Memory B cell (primary cell): ENCODE measurements at places on chromosomes 1 and 21.

GRCh38 chr1:112307930-112308591 lies 88.0 kb upstream of the CTTNBP2NL start:
- no peak for DNase-seq

- no peak for DNase-seq
Measured at GRCh38 chr1:156922986-156923669, 2.7 kb downstream of the LRRC71 start.

DNA sequence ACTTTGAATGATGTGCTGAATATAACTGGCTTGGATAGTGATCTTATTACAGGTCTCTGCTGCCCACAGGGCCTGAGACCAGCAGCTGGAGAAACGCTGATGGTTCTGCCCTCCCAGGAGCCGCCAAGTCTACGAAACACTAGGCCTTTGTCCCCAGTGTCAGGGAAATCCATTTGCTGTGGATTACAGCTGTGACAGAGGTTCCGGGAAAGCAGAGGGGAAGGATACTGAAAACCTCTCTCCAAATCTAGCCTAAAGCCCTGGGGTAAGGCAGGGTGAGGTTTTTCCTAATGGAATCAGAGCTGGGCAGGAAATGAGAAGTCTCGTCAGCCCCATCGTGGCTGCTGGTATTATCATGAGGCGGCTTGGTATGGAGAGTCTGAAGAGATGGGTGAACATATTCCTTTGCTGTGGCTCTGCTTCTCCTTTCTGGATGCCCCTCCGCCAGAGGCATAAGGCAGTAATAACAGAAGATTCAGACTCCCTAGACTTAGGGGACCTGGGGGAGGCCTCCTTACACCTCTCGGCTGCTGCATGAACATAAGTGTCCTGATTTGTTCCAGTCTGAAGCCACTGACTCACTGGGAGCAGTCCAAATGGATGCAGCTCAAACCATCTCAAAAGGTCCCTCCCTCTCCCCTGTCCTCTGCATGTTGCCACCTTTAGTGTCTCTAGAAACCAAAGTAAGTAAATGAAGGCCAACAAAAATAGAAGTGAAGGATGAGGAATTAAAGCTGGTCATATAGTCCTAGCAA lies 48.1 kb downstream of the PHC2 start:
- DNase-seq, result no peak

- DNase-seq, result no peak
Measured at GRCh38 chr21:17931080-17931479, 111.9 kb upstream of the C21orf91 start.

GRCh38 chr1:210246447-210246846 lies 13.9 kb downstream of the SERTAD4 start:
- no peak for DNase-seq

GRCh38 chr1:228786361-228787129 lies 51.3 kb downstream of the RHOU start:
- DNase-seq, result no peak

- DNase-seq, result no peak
Measured at GRCh38 chr1:4957027-4957426, 302.6 kb downstream of the AJAP1 start.

DNA sequence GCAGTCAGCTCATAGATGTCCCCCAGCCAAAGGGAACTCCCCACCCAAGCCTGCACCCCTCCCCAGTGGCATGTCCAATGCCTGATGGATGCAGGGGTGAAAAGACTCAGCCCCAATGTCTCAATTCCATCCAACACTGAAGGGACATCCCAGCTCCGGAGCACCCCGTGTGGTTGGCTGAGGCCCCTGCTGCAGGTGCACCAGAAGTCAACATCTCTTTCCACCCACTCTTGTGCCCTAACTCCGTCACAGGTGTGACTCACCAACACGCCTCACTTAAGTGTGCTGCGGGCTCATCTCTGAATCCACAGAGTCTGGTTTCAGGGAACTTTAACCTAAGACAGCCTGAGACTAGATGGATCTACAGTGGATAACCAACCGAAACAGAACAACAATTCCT lies 40.9 kb upstream of the ZBTB18 start:
- no peak for DNase-seq

DNA sequence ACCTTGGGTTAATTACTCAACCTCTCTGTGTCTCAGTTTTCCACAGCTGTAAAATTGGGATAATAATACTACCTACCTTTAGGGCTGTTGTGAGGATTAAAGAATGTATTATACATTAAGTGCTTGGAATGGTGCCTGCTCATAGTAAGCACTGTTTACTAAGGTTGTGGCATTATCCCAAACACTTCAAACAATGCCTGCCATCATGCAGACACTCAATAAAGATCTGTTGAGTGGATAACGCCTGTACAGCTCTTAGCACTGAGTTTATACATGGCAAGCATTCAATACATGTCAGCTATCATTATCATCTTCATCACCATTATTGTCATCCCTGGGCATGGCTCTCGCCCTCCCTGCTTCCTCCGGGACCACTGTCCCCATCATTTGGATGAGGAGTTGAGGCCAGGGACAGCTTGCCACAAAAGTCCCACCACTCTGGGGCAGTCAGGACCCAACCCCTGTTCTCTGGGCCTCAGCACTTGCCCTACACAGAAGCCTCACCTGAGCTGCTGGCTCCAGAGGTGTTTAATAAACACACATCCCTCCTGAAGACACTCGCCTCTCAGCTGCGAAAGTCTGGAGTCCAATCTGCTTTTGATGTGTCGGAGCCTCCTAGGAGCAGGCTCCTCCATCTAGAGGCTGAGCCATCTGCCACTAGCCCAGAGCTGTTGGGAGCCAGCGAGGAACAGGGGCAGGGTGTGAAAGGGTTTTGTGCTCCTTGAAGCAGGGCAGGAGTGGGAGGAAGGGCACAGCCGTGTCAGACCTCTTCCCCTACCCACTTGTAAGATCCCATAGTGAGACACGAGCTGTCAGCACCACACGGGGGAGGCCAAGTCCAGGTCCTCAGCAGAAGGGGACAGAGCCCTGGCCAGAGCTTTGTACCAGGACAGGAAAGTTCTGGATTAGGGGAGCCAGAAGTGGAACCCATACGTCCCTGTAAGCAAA lies 80.9 kb upstream of the ZC3H12A start:
- no peak for DNase-seq

DNA sequence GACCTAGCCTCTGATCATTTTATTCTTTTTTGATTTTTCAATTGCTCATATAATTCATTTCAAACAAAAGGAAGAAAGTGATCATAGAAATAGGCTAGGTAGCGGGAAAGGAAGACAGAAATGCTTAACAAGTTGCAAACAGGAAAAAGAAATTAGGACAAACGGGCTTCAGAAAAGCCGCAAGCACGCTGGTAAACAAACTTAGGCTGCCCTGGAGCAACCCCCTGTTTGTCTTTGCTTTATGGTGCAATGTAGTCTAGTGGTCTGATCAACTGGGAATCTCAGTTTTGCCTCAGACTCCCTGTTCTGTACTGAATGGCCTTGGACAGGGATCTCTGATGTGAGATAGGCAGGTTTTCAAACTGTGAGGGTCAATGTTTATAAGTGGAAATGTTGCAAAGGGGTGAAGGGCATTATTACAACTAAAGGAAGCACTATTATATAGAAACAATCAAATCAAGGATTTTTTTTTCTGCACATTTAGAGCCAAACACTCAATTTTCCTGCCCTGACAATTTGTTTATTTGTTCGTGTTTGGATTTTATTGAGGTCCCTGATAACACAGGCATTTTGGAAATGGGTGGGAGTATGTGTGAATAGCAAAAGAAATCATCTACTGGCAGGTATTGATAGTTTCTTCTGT lies 146.8 kb upstream of the NRIP1 start:
- DNase-seq, result no peak

- no peak for DNase-seq
Measured at GRCh38 chr1:39080831-39081270, 54.7 kb downstream of the NDUFS5 start.

GRCh38 chr1:16189003-16189402 lies 23.4 kb downstream of the ARHGEF19 start:
- no peak for DNase-seq

- DNase-seq, result no peak
Measured at GRCh38 chr1:150161747-150162581, 12.2 kb downstream of the PLEKHO1 start.

DNA sequence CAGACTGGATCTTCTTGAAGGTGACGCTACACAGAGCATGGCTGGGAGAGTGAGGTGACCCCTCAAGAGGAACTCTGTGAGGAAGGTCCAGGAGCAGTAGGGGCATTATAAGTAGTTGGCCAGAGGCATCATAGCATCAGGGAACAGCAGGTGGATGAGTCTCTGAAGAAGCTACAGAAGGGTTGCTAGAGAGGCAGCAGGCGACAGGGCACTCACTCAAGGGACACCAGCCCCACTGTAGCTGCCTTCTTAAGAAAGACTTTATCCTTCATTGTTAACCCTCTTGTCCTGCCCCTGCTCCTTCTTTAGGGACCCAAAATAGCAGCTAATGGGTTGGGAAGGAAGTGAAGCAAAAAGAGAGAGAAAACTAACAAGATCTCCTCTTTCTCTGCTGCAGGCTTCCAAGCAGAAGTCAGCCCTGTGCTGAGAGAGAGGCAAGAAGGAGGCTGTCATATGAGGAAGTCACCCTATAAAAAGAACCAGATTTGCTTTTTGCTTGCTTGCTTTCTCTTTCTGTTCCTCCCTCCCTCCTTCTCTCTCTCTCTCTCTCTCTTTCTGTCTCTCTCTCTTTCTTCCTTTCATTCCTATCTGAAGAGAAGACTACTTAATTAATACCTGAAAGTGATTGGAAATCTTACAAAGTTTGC lies 7.7 kb upstream of the CD5L start:
- peak; percentile 41 for DNase-seq

GRCh38 chr1:63728611-63729226 lies 45.1 kb upstream of the ROR1 start:
- DNase-seq, result no peak

DNA sequence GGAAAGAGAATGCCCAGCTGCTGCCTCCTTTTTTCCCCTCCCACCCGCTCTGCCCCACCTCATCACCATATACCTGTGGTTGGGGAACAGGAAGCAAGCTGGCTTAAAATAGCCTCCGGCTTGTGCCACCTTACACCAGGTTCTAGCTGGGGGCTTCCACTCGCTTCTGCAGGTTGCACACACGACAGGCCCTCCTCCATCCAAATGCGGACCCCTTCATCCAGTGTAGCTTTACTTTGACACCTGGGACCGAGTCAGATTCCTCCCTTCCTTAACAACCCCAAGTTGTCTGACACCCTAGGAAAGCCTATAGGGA lies 14.6 kb downstream of the BLACAT1 start:
- DNase-seq, result no peak

- no peak for DNase-seq
Measured at GRCh38 chr1:173536223-173536622, 59.1 kb downstream of the PRDX6 start.

DNA sequence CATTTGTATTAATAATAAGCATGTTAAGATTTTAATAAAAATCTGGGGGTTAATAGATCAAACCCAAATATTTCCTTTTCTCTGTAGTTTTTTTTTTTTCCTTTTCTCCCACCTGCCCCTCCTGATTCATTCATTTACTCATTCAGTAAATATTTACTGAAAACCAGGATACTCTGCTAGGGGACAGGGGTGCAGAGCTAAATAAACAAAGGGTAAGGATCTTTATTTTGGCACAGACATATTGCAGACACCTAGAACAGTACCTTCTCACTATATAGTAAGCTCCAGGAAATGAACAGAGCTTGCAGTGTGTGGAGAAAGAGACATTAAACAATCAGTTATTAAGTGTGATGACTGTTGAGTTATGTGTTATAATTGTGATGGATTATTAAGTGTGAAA lies 60.9 kb downstream of the AK5 start:
- DNase-seq, result no peak

GRCh38 chr1:959731-960362 lies 537 bp upstream of the KLHL17 start:
- DNase-seq, result no peak

DNA sequence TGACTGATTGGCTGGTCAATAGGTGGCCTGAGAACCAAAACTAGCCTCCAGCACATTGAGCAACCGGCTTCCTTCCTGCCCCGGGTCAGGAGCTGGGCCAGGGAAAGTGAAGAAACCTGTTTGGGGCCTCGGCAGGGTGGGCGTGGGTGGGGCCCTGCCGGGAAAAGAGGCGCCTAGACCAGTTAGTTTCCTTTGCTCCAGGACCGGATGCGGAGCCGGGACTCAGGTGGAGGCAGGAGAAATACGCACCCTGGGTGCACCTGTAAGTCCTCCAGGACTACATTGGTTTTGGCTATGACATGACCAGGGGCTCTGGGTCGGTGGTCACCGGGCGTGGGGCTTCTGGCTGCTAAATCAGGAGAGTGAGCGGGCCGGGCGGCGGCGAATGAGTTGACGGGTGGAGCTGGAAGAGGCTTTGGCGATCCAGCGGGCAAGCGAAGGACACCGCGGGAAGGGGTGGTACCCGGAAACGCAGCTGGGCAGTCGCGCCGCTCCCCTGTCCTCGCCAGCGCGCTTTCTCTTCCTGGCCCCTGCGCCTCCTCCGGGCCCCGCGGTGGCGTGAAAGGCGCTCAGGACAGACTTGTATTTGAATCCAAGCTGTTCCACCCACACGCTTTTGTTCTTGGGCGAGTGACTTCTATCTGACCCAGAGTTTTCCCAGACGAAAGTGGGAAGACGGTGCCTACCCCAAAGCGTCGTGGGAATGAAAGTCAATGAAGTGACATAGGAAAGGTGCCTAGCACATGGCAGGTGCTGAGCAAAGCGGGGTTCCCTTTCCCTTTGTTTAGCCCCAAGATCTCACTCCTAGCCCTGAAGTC lies 30.6 kb upstream of the JUN start:
- DNase-seq, result no peak

- no peak for DNase-seq
Measured at GRCh38 chr1:65577278-65577677, 156.8 kb downstream of the LEPR start.

- DNase-seq, result no peak
Measured at GRCh38 chr1:16126160-16126559, 29.7 kb downstream of the EPHA2 start.

DNA sequence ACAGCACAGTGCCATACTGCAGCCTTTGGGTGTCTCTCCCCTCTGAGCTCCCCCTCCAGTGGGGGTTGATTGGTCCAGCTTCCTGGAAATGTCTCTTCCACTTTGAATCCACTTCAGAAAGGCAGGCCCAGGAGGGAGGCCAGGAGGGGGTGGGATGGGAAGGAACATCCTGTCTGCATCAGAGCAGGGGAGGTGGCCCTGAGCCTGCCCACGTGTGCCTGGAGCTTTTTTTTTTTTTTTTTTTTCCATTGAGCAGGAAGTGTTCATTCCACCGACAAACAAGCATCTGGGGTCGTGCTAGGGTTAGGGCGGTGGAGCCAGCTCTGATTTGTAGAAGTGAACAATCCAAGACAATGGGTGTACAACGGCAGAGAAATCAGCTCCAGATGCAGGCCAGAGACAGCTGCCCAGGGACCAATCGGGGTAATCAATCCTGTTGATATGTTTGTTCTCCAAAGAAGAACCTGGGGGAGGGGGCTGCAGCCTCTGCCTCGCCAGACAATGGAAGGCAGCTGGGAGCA lies 93.3 kb downstream of the SSBP3 start:
- DNase-seq, result no peak

GRCh38 chr1:36284517-36284916 lies 21.7 kb upstream of the SH3D21 start:
- DNase-seq, result no peak

GRCh38 chr1:3172431-3173380 lies 103.7 kb downstream of the PRDM16 start:
- no peak for DNase-seq
